Spleen (tissue), 13 donors: ENCODE measurements at places on chromosomes 12 and 14. TPM values are rescaled to one million over a fixed set of nuclear protein-coding genes. Genes with fewer than 3 reads are reported as not detected.

DNA sequence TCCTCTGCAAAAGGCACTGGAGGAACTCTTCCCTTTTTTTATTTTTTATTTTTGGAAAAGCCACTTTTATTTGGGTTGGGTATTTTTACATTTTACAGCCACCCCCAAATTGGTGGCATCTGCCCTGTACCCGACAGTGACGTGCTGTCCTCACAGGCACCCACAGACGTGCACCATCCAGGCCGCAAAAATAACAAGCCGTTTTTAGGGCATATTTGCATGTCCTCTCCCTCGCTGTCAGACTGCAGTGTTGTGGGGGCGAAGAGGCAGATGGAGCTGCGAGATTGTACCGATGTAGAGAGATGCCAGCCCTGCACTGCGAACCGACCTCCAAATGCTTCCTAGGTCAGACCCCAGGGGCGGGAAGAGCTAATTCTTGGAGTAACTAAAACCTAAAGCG lies 12.2 kb downstream of the JDP2 start:
- no peak overlapping the region for H3K4me3 ChIP-seq
- peaks cover 22% of the 10 kb centered on the region for H3K36me3 ChIP-seq
- DNase-seq: no peak

DNA sequence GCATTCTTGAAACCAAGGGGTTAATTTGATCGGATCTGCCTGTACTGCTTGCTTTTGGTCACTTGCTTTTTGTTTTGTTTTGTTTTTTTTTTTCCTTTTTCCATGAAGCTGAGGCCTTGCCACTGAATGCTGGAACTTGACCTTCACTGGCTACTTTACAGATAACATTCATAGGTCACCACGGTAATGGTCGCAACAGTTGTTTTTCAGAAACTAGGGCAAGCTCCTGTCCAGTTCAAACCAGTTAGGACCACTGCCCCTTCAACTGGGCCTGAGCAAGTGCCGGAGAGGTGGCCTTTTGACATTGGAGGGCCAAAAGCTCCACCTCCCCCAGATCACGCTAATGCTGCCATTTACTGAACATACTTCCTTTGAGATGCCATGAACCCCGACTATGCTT lies 147.6 kb downstream of the FOXN3 start:
- H3K27ac ChIP-seq: no peak overlapping the region
- H3K27me3 ChIP-seq: no peaks in the 10 kb centered on the region
- H3K4me1 ChIP-seq: peaks cover 88% of the 10 kb centered on the region
- no peak for DNase-seq
- peaks cover 21% of the 10 kb centered on the region for H3K36me3 ChIP-seq

DNA sequence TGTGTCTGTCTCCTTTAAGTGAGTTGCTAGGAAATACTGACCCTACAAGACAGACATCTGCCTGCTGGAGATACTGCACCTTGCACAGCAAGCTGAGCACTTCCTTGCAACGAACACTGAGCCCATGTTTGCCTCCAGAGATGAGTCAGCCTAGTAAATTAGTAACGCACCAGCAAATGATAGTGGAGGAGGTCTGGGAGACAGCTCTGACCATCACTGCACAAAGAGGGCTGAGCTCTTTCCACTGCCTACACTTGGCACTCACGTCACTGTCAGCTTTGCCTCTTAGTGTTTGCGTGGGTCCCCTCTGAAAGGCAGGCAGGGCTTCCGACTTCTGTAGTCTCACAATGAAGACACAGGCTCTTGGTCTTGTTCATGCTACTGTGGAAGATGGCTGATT lies 109.0 kb downstream of the APAF1 start:
- no peak for DNase-seq
- no peak overlapping the region for H3K27ac ChIP-seq
- H3K4me3 ChIP-seq: no peak overlapping the region
- no peaks in the 10 kb centered on the region for H3K36me3 ChIP-seq
- H3K4me1 ChIP-seq: no peaks in the 10 kb centered on the region

DNA sequence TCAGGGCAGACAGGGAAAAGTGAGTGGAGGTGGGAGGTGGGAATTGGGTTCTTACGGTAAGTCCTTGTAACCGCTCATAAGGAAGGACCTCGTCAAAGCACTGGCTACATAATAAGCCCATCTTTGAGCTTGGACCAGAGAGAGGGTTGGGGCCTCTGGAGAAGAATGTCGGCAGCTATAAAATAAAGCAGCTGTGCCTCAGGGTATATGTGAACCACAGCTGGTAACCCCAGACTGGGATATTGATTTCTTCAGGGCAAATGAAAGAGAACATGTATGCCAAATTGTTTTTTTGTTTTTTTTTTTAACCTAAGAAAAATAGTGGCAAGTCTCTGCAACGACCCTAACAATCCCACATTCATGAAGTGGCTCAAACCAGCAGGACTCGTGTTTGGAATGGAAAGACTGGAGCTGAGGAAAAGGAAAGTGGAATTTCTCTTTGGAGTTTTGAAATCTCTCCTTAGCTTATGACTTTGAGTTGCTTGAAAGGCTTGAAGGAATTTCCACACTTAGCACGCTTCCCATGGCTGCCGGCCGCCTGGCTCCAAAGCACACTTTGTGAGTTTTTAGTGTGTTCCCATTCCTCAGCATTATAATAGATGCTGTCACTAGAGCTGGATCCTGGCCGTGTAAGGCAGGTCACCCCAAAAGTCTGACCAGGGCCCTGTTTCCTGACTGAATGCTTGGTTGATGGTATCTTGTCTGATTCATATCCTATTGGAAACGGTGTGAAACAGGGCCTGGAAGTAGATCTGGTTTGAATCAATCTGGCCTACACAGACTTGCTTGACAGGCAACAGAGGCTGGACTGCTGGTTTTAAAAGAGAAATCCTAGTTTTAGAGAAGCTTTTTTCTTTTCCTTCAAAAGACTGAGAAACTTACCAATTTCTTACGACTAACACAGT lies 244.7 kb downstream of the MSRB3 start:
- H3K36me3 ChIP-seq: no peaks in the 10 kb centered on the region
- no peak for DNase-seq
- H3K27me3 ChIP-seq: no peaks in the 10 kb centered on the region
- no peak overlapping the region for H3K4me3 ChIP-seq
- no peak overlapping the region for H3K27ac ChIP-seq

GRCh38 chr14:35992816-35993683 lies 166.9 kb downstream of the BRMS1L start:
- no peak for DNase-seq
- no peaks in the 10 kb centered on the region for H3K4me1 ChIP-seq
- H3K27ac ChIP-seq: no peak overlapping the region
- peaks cover 3% of the 10 kb centered on the region for H3K27me3 ChIP-seq

GRCh38 chr12:89470741-89471509 lies 53.7 kb downstream of the GALNT4 start:
- no peak overlapping the region for H3K27ac ChIP-seq
- DNase-seq: no peak
- no peak overlapping the region for H3K4me3 ChIP-seq
- peaks cover 49% of the 10 kb centered on the region for H3K4me1 ChIP-seq

DNA sequence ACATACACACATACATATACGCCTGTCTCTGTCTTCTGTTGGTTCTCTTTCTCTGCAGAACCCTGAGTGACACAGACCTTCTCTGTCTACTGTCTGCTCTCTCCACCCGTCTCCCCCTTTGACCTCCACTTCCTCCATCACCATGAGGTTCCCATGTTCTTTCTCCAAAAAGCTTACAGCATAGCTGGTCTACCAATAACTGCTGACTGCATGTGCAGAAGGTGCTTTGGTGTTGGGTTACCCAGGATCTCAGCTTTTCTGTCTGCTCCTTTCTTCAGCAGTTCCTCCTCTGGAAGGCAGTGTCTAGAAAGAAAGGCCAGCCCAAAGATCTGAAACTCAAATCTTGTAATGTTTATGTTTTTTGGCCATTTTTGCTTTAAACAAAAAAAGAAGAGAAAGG lies 125.6 kb downstream of the SMOC1 start:
- H3K4me1 ChIP-seq: no peaks in the 10 kb centered on the region
- H3K4me3 ChIP-seq: no peak overlapping the region
- H3K27me3 ChIP-seq: no peaks in the 10 kb centered on the region
- H3K27ac ChIP-seq: no peak overlapping the region

DNA sequence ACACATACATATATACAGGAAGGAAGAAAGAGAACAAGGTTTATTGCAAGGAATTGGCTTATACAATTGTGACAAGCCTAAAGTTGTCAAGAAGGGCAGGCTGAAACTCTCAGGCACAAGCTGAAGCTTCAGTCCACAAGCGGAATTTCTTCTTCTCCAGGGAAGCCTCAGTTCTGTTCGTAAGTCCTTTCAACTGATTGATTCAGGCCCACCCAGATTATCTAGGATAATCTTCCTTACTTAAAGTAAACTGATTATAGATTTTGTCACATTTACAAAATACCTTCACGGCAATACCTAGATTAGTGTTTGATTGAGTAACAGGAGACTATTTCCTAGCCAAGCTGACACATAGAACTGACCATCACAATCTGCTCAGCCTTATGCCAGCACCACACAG lies 81.5 kb upstream of the TMEM260 start:
- H3K4me1 ChIP-seq: no peaks in the 10 kb centered on the region
- no peak overlapping the region for H3K4me3 ChIP-seq
- H3K36me3 ChIP-seq: no peaks in the 10 kb centered on the region
- DNase-seq: no peak
- no peaks in the 10 kb centered on the region for H3K27me3 ChIP-seq

SHMT2 gene
- 63.8 TPM for total RNA-seq

KRT71 gene
- total RNA-seq: not detected

FAM161B gene
- 3.1 TPM for total RNA-seq

PIWIL1 gene
- total RNA-seq: 0.61 TPM

FAM186B gene
- 0.42 TPM for total RNA-seq

SLC2A14 gene
- 7.4 TPM for total RNA-seq

EML5 gene
- 3.3 TPM for total RNA-seq
